ENCODE measurements at places on chromosomes 3 and 15.

DNA sequence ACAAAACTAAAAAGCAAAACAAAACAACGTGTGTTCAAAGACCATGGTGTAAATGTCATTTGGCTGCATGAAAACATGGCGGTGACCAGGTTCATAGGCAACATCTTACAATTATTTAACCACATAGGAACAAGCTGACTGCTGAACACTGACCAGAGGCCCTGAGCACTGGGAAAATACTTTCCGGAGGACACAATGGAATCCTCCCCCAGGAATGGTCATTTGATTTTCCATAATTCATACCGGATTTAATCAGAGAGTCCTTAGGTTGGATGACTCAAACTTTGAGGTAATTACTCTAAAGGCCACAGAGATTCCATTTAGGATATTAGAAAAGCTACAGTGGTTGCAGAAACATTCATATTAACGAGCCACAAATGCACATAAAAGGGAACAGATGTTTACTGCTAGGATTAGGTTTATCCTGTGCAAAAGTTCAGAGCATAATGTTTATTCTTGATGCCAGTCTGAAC lies 254.7 kb downstream of the NR1D2 start:
- DNase-seq, result no peak
- H3K36me3 ChIP-seq, result no peaks in the 10 kb centered on the region
- H3K4me3 ChIP-seq, result no peak overlapping the region
- no peaks in the 10 kb centered on the region for H3K27me3 ChIP-seq
- no peaks in the 10 kb centered on the region for H3K4me1 ChIP-seq

GRCh38 chr3:60220768-60221167 lies 1030.5 kb downstream of the FHIT start:
- H3K27me3 ChIP-seq, result no peaks in the 10 kb centered on the region
- no peaks in the 10 kb centered on the region for H3K4me1 ChIP-seq
- no peak for DNase-seq
- H3K36me3 ChIP-seq, result no peaks in the 10 kb centered on the region
- no peak overlapping the region for H3K27ac ChIP-seq
- H3K4me3 ChIP-seq, result no peak overlapping the region

DNA sequence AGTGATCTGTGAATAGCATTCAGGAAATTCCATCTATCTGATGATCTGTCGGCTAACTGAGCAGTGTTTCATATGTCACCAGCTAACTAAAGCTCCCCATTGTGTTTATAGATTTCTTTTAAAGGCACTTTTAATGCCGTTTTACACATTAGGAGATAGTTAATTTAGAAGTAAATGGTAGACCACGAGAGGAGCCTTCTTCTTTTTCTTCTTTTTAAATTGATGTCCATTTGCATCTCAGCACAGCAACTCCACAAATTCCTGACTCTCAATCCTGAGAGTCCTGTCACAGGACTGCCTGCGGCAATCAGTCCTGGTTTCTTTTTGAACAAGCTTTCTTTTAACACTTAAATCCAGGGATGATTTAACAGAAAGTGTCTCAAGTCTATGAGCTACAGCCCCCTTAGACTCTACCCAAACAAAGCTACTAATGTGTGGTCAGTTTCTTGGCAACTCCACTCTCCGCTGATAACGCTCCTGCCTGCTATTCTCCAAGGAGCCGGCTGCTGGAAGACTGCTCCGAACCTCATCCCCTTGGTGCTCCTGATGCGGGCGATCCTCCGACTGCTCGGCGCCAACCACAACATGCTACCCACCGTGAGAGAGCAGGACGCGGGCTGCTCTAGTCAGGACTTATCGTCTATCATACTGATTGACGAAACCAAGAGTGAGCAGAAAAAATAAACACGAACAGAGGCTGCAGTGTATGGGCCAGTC lies 421.4 kb downstream of the MECOM start:
- peaks cover 41% of the 10 kb centered on the region for H3K27me3 ChIP-seq
- no peaks in the 10 kb centered on the region for H3K4me1 ChIP-seq
- H3K4me3 ChIP-seq, result no peak overlapping the region
- no peak overlapping the region for H3K27ac ChIP-seq
- DNase-seq, result no peak

DNA sequence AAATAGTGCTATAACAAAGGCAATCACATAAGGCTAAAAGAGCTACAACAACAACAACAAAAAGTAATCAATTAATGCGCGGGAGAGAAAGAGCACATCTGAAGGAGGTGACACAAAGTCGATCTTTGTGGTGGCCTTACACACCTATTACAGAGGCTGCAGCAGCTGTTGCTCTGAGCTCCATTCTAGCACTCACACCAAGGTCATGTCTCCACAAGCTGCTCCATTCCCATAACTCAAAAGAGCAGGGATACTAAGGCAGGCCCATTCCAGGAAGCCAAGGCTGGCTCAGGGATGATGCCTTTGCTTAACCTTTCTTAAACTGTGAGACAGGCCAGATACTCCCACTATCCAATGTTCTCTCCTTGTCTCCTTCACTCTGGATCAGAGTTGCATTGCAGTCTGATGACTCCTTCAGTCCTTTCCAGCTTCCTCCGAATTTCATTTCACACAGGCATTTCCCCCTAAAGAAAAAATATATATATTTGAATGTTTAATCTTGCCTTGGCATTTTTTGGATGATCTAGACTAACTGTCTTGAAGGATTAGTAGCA lies 52.7 kb downstream of the SNTN start:
- H3K4me1 ChIP-seq, result no peaks in the 10 kb centered on the region
- no peak overlapping the region for H3K4me3 ChIP-seq
- H3K36me3 ChIP-seq, result no peaks in the 10 kb centered on the region
- no peaks in the 10 kb centered on the region for H3K27me3 ChIP-seq

GRCh38 chr3:103907567-103907966 lies 1459.1 kb upstream of the ALCAM start:
- H3K4me3 ChIP-seq, result no peak overlapping the region
- H3K4me1 ChIP-seq, result no peaks in the 10 kb centered on the region
- no peaks in the 10 kb centered on the region for H3K36me3 ChIP-seq
- no peak overlapping the region for H3K27ac ChIP-seq
- no peaks in the 10 kb centered on the region for H3K27me3 ChIP-seq

DNA sequence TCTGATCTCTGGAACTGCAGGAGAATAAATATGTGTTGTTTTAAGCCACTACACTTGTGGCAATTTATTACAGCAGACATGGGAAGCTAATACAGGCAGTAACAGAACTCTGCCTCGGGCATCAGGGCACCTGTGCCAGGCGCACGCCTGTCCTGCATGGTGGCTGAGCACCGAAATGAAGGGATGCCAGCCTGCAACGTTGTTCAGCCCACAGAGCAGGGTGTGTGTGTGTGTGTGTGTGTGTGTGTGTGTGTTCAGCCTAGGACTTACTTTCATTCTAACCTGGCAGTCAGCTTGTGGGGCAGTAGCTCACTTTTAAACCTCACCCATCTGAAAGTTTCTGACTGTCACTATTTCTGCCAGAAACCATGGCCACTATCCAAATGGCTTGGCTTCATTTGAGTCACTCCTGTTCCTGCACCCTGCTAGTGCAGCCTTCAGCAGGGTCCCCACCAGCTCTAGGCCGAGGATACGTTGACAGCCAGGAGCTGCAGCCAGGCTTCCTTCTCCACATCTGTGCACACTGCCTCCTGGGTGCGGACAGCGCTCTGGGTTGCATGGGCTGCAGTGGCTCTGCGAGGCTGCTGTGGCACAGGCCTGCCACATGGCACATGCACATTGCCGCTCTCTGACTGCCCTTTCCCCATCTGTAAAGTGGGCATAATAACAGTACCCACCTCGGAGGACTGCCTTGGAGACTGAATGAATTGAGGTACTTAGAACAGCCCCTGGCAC lies 4.5 kb downstream of the UROC1 start:
- H3K4me1 ChIP-seq, result no peaks in the 10 kb centered on the region
- no peaks in the 10 kb centered on the region for H3K27me3 ChIP-seq
- no peak for DNase-seq
- H3K4me3 ChIP-seq, result no peak overlapping the region
- no peak overlapping the region for H3K27ac ChIP-seq

DNA sequence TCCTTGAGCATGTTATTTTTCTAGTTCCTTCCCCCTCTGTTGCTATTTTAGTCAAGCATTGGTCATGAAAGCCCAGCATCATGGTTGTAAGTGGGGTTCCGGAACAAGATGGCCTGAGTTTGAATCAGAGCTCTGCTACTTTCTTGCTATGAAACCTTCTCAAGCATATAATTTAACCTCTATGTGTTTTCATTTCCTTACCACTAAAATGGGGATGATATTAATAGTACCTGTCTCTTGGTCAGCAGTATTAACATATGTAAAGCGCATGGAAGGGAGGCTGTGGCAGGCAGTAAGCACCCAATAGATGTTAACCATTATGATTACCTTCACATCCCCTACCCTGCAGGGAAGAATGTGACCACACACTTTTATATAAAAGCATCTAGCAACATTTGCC lies 14.3 kb upstream of the SPRED1 start:
- H3K36me3 ChIP-seq, result no peaks in the 10 kb centered on the region
- no peaks in the 10 kb centered on the region for H3K4me1 ChIP-seq
- H3K4me3 ChIP-seq, result no peak overlapping the region

- H3K36me3 ChIP-seq, result peaks cover 3% of the 10 kb centered on the region
- H3K27me3 ChIP-seq, result peaks cover 3% of the 10 kb centered on the region
- no peak for DNase-seq
- H3K4me3 ChIP-seq, result no peak overlapping the region
- no peaks in the 10 kb centered on the region for H3K4me1 ChIP-seq
Observed at GRCh38 chr3:31988271-31988670, 6.7 kb downstream of the ZNF860 start.

DNA sequence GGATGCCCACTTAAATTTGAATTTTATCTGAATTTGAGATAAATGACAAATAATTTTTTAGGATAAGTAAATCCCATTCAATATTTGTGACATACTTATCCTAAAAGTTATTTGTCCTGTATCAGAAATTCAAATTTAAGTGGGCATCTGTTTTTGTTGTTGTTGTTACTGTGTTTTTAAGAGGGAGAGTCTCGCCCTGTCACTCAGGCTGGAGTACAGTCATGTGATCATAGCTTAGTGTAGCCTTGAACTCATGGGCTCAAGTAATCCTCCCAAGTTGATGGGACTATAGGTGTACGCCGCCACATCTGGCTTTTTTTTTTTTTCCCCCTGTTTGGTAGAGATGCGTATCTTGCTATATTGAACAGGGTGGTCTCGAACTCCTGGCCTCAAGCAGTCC lies 283.0 kb downstream of the PTPRG start:
- H3K4me1 ChIP-seq, result no peaks in the 10 kb centered on the region
- H3K27ac ChIP-seq, result no peak overlapping the region
- DNase-seq, result no peak
- no peaks in the 10 kb centered on the region for H3K36me3 ChIP-seq
- peaks cover 3% of the 10 kb centered on the region for H3K27me3 ChIP-seq
- no peak overlapping the region for H3K4me3 ChIP-seq

DNA sequence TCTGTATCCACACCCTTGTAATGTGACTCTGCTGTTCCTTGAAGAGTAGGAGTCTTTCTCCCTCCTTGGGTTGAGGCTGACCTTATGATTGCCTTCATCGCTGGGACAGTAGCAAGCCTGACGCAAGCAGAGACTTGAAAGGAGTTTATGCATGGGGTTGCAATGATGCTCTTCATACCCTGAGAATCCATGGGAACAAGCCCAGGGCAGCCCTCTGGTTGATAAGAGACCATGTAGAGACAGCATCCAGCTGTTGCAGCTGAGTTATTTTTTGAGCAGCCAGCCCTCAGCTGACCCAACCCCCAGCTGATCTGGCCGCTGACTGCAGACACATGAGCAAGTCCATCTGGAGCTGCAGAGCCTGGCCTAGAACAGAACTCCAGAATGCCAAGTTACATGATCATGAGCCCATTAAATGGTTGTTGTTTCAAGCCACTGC lies 60.6 kb upstream of the ARNT2 start:
- no peak for DNase-seq
- peaks cover 13% of the 10 kb centered on the region for H3K27me3 ChIP-seq
- H3K27ac ChIP-seq, result no peak overlapping the region
- no peaks in the 10 kb centered on the region for H3K36me3 ChIP-seq
- no peaks in the 10 kb centered on the region for H3K4me1 ChIP-seq

DNA sequence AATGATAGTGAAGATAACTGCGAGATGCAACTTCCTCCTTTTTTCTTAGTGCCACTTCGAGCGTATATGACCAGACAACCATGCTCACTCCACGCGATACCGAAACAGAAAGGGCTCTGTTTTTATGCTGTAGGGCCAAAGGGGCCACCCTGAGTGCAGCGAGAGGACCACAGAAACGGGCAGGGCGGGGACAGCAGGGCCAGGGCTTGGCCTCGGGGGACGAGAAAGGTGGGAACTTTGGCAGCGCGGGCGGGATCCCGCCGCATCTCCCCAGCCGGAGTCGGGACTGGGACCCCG lies 483 bp downstream of the VPS13C start:
- H3K27ac ChIP-seq, result peak overlapping the region; percentile 95
- H3K4me1 ChIP-seq, result peaks cover 29% of the 10 kb centered on the region
- peak; percentile 75 for DNase-seq
- H3K4me3 ChIP-seq, result peak overlapping the region; percentile 92
- H3K27me3 ChIP-seq, result peaks cover 32% of the 10 kb centered on the region

- peaks cover 11% of the 10 kb centered on the region for H3K27me3 ChIP-seq
- no peak for DNase-seq
- H3K27ac ChIP-seq, result no peak overlapping the region
- H3K4me1 ChIP-seq, result peaks cover 5% of the 10 kb centered on the region
- no peak overlapping the region for H3K4me3 ChIP-seq
Observed at GRCh38 chr3:43515970-43516635, 105.7 kb downstream of the ANO10 start.

All from T-helper 2 cell treated with Interferon-gamma antibody and Interleukin-4, amounts not matched to agents 5 μg/mL and 100 μg/mL, for 36 hours (primary cell).